ENCODE measurements at places on chromosomes 13 and 19. TPM values are rescaled to one million over a fixed set of nuclear protein-coding genes. Genes with fewer than 3 reads are reported as not detected.

Gene MAN2B1
- 32.4 TPM for total RNA-seq

Gene ZNF492
- 0.12 TPM for total RNA-seq

Gene ERICH6B
- not detected for total RNA-seq

Gene ATXN8OS
- total RNA-seq: not detected

Gene SEMA6B
- 1.2 TPM for total RNA-seq

Gene SYMPK
- 29.4 TPM for total RNA-seq

Gene SYNE4
- 0.08 TPM for total RNA-seq

Gene PLIN4
- total RNA-seq: 0.59 TPM

Gene MYH14
- not detected for total RNA-seq

Gene GJB2
- 0.82 TPM for total RNA-seq

Gene NLRP4
- total RNA-seq: not detected

Gene DMWD
- 14.3 TPM for total RNA-seq

Gene CEACAM1
- not detected for total RNA-seq

Gene PRR20E
- not detected for total RNA-seq

Gene ZNF850
- 1.2 TPM for total RNA-seq

Gene ATP7B
- total RNA-seq: 4.2 TPM

Gene SERPINE3
- total RNA-seq: not detected

Gene CELF5
- total RNA-seq: 0.08 TPM

Gene FGF21
- total RNA-seq: not detected

All from smooth muscle cell of the coronary artery (primary cell).